NCI-H526 (cell line): ENCODE measurements at places on chromosomes 3 and 15.

DNA sequence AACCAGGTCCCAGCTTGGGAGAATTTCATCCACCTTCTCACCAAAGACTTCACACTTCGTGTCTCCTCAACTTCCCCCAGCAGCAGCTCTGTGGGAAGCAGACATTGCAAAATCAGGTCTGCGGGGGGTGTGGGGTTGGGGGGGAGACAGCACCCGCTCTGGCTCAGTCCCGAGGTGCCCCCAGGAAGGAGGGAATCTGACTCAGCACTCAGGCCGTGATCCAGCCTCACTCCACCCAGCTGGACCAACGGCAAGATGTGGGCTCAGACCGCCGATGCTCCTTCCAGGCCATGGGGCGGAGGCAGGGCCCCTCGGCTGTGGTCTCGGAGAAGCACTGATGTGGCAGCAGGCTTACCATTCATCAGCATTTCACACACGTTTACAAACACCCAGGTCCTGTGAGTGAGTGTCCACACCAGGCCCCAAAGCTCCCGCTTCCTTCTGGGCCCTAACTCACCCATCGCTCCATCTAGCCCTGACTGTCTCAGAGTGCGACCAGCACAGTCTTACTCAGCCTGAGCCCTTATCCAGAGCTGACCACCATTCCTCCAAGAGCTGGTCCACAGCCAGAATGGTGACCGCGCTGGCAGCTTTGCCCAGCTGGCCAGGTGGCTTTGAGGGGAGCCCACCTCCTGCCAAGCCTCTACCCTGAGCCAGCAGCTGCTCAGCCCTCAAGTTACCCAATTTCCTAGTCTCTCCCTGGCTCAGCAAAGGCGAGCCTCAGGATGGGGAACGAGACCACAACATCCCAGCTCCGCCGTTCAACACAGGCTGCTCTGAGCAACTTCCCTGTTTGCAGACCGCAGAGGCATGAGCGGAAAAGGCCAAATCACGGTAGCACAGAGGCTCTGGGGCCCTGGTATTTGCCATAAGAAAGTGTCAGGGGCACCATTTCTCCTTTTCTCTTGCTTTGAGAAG is 3.3 kb downstream of the STAB1 start:
- DNase-seq = no peak

- no peak for DNase-seq
Observed at GRCh38 chr15:48459571-48460442, 128.6 kb downstream of the DUT start.

DNA sequence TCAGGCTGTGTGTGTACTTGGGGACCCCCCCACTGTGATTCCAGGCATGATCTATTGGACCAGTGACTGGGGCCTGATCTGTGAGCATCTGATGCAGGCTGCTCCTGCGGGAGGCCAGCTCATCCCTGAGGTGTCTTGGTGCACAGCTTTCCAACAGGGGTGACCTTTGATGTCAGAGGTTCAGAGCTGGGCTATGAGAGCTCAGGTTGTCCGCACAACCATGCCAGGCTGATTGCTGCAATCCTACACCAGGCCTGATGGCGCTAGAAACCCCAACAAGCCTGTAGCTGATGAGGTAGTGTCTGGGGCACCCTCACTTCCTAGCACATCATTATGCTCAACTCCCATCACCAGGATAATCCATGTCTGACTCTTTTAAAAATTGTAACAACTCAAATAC is 56.1 kb upstream of the CACNA2D3 start:
- no peak for DNase-seq

DNA sequence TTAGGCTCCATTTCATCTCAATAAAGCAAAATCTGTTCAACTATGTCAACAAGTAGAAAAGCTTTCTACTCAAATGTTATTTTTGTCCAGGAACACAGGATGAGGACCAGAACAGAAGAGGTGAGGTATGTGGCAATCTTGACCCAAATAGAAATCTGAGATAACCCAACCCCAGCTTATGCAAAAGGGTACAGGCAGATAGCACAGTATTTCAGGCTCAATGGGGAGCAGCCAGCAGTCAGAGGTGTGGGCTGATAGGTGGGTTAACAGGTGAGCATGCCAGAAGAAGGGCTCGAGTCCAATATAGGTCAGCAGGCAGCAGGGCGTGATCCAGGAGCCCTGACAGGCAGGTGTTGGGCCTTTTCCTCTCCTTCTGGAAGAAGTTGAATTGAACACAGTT is 281.2 kb upstream of the NR2F2 start:
- no peak for DNase-seq

DNA sequence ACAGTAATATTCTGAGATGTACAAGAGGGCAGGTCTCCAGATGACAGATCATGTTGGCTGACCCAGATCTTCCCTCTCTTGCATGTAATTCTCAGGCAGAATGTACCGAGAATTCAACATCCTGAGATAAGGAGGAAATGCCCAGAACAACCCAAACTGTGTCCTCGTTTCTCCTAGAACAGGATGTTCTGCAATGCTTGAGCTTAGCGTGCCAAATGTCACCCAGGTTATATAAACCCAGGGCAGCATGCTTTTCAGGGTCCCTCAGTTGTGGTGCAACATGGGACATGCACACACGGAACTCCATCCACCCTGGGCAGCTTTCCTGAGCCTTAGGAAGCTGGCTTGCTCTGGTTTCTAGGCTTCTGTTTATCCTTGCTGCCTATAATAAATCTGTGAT is 102.1 kb upstream of the CMC1 start:
- DNase-seq = no peak

- no peak for DNase-seq
Observed at GRCh38 chr15:47266566-47266965, 450.7 kb upstream of the SEMA6D start.

DNA sequence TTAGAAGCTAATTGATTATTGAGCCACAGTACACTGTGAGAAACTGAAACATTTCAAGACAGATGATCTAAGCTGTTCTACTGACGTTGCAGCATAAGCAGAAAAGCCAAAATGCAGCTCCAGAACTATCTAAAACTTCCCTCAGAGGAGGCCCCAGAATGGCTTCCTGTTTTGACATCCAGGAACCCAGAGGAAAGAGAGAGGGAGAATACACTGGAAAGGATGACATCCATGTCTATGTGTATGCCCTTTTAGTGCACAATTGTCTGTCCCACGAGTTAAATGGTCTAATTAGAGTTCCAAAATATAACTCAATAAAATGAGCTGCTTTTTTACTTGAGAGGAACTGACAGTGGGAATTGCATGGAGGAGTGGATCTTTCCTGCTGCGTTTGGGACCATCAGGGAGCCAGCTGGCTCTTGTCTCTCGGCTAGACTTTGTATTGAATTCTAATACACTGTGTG is 688.1 kb downstream of the ZNF385D start:
- no peak for DNase-seq

- DNase-seq = no peak
Observed at GRCh38 chr3:107919239-107919638, 171.6 kb downstream of the CD47 start.

GRCh38 chr3:50211930-50212329 is 6.9 kb downstream of the SLC38A3 start:
- DNase-seq = no peak

- no peak for DNase-seq
Observed at GRCh38 chr15:92970656-92971055, 70.5 kb downstream of the CHD2 start.

- DNase-seq = no peak
Observed at GRCh38 chr15:58793862-58794261, 22.8 kb downstream of the MINDY2 start.

GRCh38 chr3:190718671-190719070 is 143.8 kb downstream of the GMNC start:
- no peak for DNase-seq

- no peak for DNase-seq
Observed at GRCh38 chr15:61057830-61058529, 171.1 kb downstream of the RORA start.

- no peak for DNase-seq
Observed at GRCh38 chr15:69087366-69087976, 73.0 kb upstream of the GLCE start.

- DNase-seq = peak; percentile 60
Observed at GRCh38 chr3:66442254-66443117, 58.3 kb downstream of the LRIG1 start.

DNA sequence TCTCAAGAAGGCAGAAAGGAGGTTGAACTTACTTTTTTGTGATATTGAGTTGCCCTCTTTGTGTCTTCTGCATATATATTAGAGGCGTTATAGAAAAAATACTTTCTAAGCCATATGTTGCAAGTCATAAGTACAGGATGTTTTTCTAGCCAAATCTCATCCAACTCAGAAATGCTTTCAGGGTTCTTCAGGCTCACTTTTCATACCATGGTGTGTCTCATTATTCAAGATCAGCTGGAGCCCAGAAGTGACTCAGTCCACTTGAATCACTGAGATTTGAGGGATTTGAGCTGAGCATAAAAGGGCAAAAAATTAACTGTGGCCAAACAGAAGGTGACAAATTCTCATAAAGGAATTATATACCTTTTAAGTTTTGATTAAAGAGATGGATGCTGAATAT is 157.3 kb downstream of the WNT5A start:
- DNase-seq = no peak

GRCh38 chr3:119663885-119664284 is 3.5 kb upstream of the POPDC2 start:
- no peak for DNase-seq

GRCh38 chr3:112635674-112636073 is 5.3 kb downstream of the CCDC80 start:
- no peak for DNase-seq

- no peak for DNase-seq
Observed at GRCh38 chr3:23594894-23595670, 210.7 kb upstream of the UBE2E1 start.

DNA sequence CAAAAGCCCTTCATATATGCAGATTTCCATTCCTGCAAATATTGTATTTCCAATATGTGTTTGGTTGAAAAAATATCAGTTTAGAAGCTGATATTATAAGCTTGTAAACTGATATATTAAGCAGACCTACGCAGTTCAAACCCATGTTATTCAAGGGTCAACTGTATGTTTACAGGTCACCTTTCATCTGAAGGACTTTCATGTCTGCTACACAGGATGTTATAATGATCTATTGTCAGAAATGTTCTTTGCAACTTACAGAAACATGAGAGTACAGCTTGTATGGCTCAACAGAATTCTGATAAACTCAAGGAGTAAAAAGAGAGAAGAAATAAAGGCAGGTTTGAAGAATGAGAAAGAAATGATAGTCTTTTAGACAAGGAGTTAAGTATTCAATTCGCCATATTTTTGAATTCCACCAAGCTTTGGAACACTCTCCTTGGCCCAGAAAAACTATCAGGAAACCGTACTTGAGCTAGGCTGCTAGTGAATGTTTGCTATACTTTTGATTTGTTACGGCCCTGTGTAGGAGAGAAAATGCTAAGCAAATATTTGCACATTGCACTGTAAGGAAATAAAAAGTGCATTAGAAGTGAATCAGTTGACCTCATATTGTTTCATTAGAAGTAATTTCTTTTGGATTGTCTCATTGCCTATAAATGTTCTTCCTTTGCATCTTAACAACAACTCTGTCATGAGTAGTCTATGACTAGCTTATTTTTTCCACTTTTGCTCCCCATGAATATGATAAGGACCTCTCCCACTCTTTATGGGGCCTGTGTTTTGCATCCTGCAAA is 81.2 kb downstream of the NEK11 start:
- DNase-seq = no peak

DNA sequence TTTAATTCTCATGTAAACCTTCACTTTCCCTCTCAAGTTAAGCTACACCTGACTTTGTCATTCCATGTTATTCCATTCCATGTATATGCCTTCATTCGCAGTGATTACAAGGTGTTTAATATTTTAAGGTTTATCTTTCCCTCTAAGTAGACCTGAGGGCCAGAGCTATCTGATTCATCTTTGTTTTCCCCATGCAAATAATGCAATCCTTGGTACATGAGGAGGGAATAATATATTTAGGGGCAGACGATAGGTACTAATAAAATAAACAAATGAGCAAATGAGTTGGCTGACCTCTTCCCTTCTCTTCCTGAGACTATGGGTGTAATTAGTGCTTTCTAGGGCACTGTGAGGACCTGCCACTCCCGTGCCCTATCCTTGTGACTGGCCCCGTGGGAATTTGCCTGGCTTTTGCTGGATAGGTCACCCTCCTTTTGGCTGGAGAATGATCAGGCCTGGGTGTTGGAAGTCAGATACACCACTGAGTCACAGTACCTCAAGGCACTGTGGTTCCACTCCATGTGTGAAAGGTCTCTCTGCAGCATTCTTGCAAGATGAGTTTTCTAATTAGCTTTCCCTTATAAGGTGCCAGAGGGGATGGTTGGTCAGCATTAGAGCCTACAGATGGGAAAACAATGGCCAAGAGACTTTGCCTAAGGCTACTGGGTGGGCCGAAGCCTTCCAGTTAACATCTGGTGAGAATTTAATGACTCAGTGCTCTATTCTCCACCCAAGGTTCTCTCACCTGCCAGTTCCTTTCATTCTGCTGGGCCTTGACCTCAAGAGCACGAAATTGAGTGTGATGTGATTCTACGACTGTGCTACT is 183.2 kb downstream of the P3H2 start:
- DNase-seq = peak; percentile 21

DNA sequence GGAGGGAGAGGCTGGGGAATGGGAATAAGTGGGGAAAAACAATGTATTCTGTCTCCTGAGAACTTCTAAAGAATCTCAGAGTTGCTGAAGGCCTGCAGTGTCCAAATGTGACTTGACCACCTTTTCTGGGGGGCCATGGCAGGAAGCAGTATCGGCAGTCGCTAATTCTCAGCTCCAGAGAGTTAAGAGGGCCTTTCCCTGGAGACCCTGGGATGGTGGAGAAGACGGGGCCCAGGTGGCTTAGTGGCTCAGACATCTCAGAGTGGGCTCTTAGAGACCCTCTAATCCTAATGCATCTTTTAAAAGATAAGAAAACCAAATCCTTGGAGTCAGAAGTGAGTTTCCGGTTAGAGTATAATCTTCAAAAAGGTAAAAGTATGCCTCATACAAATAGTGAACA is 15.1 kb downstream of the RTP4 start:
- no peak for DNase-seq

DNA sequence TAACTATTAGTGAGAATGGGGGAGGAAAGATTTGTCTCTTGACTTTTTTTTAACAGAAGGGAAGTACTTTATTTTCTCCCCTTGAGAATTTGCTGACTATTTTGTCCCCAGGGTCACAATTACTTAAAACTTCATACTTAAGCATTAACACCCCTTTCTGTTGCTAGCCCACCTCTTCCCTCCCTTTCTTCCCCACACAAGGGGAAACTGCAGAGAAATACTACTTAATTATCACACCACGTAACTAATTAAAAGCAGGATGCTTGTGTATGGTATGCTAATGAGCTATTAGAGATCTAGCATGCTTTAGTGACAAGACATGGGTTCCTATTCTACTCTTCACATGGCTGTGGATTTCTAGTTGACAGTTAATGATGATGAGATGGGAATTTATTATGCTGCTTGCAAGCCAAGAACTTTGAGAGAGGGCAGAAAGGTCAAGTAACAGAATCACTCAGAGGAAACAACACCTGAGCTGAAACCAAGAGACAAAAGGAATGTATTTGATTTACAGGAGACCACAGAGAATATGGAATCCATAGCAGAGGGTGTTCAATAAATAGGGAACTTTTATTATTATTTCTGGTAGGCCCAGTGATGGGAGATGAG is 179.2 kb downstream of the LSAMP start:
- DNase-seq = no peak

- no peak for DNase-seq
Observed at GRCh38 chr15:28954466-28955159, 68.8 kb downstream of the APBA2 start.
